ENCODE measurements at places on chromosomes 13 and 19.

GRCh38 chr19:30226464-30227011 lies 145.6 kb upstream of the ZNF536 start:
- no peak for DNase-seq

- no peak for DNase-seq
Observed at GRCh38 chr19:14478113-14478545, 3.0 kb upstream of the PTGER1 start.

DNA sequence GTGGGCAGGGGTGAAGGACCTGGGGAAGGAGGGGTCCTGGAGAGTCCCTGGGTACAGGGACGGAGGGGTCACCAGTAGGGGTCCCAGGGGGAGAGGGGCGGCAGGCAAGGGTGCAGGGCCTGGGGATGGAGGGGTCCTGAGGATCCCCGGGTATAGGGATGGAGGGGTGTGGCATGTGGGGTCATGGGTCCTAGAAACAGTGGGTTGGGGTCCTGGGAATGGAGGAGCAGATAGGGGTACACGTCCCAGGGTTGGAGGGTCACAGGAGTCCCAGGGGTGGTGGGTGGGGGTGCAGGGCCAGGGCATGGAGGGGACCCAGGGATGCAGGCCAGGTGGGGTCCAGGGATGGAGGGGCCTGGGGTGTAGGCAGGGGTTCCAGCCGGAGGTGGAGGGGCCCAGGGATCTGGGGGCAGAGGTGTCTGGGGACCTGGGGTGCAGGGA lies 1.4 kb downstream of the BTBD2 start:
- DNase-seq = no peak

GRCh38 chr13:48160606-48161278 lies 65.8 kb upstream of the MED4 start:
- DNase-seq = no peak

DNA sequence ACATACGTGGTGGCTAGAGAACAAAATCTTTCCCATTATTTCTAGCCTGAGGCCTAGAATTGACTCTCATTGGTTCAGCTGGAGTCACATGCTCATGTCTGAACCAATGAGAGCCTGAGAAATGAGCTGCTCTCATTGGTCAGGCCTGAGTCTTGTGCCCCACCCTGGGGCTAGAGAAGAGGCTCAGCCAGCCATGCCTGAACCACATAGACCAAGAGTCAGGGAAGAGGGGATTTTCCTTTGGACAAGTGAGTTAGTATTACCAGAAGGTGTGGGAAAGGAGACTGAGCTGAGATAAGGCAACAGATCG lies 6.9 kb downstream of the FXYD5 start:
- no peak for DNase-seq

DNA sequence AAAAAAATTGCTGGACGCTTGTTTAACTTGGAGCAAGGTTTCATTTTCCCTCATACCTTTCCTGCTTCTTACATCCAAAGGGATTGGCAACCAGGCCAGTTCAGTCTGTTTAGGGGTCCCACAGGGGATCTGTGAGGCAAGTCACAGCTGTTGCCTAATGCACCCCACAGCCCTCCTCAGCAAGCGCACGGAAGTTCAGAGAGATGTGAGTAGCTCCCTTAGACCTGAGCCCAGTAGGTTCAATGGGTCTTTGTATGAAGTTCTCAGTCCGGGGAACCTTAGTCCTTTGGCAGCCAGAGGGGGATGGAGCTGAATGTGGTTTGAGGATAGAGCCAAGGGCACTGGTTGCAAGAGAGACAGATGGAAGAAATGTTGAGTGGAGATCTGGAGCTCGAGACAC lies 13.0 kb downstream of the SAMD4B start:
- no peak for DNase-seq

- DNase-seq = no peak
Observed at GRCh38 chr13:100235311-100235901, 146.5 kb downstream of the PCCA start.

DNA sequence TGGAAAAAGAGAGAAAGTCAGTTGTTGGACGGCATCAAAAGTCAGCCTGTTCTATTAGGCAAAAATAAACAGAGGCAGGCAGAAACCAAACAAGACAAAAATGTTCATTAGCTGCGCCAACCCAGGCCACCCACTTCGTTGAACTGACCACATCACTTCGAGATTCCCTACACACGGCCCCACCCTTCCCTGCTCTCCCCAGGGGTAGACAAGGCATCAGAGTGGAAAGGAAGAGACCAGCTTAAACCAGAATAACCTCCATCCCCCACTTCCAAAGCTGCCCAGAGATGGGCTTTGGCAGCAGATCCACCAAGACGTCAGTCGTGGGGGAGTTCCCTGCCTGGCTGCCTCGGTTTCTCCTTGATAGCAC lies 204.6 kb upstream of the TSHZ3 start:
- DNase-seq = no peak

DNA sequence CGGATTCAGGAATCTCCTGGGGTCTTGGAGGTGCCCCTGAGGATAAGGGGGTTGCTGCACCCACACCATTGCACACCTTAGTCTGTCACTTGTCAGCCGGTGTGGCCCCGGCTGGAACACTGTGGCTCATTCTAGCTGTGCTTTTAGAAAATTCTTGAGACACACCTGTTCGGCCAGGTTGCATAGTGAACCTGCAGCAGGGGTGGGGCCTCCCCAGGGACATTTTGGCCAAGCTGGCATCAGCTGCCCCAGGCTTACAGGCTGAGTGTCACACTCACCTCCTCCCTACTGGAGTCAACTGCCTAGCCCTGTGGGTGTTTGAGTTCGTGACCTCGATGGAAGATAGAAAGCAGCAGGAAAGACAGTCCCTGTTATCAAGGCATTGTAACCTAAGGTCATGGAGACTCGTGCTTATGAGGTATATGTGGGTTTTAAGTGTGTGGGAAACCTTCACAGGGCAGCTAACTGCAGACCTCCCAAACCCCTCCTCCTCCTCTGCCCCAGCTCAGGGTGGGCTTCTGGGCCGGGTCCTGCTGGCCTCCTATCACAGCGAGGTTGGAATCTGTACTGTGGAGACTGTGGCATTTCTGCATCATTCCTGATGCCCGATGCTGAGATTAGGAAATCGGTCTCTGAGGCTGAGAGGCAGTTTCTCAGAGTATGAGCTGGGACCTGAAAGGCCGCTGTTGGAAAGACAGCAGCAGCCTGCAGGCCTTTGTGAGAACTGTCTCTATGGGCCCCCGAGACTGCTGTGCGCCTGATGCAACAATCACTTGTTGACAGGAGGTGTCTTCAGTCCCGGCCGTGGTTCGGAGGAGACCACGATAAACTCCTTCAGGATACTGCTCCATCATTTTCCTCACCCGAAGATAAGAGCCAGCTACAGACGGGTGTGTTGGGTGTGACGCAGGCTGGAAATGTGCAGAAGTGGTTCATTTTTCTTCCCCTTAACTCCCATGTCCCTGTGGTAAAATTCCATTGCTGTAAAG lies 72.2 kb downstream of the ATP11A start:
- DNase-seq = no peak

DNA sequence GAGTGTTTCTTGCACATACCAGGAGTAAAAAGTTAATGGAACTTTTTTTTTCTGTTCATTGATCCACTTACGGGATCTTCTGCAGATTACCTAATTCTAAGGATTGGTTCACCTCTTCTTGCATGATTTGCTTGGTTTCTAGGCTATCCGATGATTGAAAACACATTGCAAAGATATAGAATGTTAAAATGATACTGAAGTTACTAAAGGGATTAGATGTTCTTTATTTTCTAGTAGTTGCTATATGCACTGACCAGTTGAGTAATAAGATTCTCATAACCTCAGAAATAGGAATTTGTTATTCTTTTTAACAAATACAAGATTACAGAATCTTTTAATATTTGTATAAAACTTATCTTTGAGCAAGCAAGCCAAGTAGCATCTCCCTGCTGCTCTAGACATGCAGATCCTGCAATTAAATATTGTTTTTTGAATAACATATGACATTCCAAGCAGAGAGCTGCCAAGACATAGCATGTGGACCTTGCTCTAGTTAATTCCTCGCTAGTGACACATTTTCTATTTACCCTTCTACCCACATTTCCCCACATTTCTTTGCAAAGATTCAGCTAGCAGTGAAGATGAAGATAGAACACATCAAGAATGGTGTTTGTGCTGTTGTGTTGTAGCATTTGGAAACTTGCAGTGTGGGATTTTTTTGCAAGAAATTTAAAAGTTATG lies 51.7 kb upstream of the RNF113B start:
- DNase-seq = no peak

GRCh38 chr13:34414616-34415015 lies 527.5 kb upstream of the NBEA start:
- DNase-seq = no peak

GRCh38 chr19:18464646-18465045 lies 26.7 kb upstream of the ISYNA1 start:
- DNase-seq = no peak

GRCh38 chr13:72290962-72291681 lies 424.1 kb upstream of the DACH1 start:
- peak; percentile 52 for DNase-seq

DNA sequence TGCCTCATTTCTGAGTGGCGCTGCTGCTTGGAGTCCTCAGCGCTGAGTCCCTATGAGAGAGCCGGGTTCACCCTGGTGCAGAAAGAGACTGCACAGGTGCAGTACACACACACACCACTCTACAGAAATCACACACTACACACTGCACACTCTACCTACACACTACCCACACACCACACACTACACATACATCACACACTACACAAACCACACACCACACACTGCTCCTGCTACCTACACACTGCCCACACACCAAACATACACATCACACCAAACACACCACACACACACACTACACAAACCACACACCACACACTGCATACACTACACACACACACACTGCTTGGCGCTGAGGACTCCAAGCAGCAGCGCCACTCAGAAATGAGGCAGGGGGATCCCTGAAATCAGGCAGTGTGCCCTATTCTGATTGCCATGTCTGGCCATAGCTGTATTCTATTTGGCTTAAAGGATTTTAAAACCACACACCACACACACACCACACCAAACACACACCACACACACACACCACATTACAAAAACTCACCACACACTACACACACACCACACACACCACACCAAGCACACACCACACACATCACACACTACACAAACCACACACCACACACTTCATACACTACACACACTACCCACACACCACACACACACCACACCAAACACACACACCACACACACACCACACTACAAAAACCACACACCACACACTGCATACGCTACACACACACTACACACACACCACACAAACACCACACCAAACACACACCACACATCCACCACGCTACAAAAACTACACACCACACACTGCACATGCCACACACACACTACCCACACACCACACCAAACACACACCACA lies 4.9 kb downstream of the MAG start:
- DNase-seq = no peak

DNA sequence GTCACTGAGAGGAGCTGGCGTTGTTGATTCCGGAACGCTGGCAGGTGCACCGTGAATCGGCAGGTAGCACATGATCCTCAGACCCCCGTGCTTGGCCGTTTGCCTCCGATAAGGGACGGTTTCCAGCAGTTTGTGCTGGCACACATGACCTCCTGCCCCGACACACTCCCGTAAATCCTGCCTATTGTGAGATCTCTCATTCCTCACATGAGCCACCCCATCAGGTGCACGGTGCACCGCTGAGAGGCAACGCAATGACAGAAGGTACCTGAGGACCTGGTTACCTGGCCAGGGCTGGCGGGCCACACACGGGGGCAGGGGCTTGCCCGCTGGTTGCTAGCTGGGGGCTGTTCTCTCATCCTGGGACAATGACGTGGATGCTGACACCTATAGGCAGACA lies 2.1 kb upstream of the ADPRHL1 start:
- no peak for DNase-seq

- no peak for DNase-seq
Observed at GRCh38 chr19:13615890-13616289, 109.6 kb upstream of the CACNA1A start.

GRCh38 chr13:23592596-23592995 lies 22.4 kb downstream of the TNFRSF19 start:
- no peak for DNase-seq

- no peak for DNase-seq
Observed at GRCh38 chr13:112069845-112070251, 2.9 kb downstream of the SOX1 start.

- no peak for DNase-seq
Observed at GRCh38 chr19:13095934-13096927, 6.4 kb downstream of the LYL1 start.

GRCh38 chr19:43784981-43785808 lies 4.4 kb upstream of the KCNN4 start:
- no peak for DNase-seq

- no peak for DNase-seq
Observed at GRCh38 chr13:103638706-103639105, 572.5 kb upstream of the SLC10A2 start.

- no peak for DNase-seq
Observed at GRCh38 chr19:5627395-5627904, 4.6 kb downstream of the SAFB start.

- no peak for DNase-seq
Observed at GRCh38 chr19:1483131-1483978, 4.3 kb upstream of the C19orf25 start.

GRCh38 chr13:75915066-75915465 lies 278.9 kb downstream of the LMO7 start:
- no peak for DNase-seq

DNA sequence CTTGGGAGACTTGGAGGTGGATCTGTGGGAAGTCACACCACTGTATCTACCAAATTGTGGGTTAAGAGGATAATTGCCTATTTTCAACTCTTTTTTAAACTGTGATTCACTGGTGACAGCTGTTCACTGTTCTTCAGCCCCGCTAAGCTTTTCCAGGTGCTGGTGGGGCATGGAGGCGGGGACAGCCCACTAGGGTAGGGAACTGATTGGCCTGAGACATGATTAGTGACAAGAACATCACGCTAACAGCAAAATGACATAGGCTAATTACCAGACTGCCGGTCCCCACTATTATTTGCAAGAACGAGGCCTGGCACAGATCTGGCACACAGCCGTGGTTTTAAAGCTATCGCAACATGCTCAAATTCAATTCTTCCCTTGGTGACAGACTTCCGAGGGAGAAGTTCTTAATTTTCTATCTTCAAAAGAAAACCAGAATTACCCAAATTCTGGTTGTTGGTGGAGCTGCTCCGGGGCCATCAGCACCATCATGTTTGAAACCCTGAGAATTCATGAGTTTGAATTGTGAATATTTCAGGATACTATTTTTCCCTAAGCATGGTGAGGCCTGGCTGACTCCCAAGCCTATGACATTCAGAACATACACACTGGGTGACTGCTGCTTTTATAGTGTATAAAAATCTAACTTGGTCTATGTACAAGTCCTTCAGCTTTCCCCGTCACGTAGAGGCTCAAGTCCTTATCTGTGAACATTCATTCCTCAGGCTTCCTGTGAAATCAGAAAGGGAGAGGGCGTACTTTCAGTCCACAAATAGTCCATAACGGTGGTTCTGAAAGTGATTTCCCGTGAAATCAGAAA lies 17.9 kb downstream of the DOCK9 start:
- DNase-seq = no peak

Measured in NT2/D1 (cell line).